Type B pancreatic cell (in vitro differentiated cells): ENCODE measurements at places on chromosomes 2 and 18.

- no peak for DNase-seq
Observed at GRCh38 chr2:27356056-27356381, 545 bp downstream of the GTF3C2 start.

DNA sequence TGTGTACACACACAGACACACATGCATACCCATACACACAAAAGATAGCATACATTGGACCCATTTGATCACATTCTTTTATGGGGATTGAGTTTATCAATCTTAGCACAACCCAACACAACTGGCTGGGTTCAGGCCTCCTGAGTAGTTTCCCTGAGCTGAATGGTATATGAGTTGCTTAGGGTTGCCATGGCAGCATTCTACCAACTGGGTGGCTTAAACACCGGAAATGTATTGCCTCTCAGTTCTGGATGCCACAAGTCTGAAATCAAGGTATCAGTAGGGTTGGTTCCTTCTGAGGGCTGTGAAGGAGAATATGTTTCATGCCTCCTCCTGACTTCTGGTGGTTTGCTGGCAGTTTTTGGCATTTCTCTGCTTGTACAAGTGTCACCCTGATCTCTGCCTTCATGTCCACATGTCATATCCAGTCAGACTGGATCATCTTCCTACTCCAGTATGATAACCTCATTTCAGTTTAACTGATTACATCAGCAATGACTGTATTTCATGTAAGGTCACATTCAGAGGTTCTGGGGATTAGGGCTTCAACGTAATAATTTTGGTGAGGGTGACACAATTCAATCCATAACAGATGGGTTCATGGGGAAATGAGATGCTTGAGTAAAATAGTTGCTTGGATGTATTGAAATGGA lies 212.7 kb downstream of the KCNE4 start:
- DNase-seq: no peak

DNA sequence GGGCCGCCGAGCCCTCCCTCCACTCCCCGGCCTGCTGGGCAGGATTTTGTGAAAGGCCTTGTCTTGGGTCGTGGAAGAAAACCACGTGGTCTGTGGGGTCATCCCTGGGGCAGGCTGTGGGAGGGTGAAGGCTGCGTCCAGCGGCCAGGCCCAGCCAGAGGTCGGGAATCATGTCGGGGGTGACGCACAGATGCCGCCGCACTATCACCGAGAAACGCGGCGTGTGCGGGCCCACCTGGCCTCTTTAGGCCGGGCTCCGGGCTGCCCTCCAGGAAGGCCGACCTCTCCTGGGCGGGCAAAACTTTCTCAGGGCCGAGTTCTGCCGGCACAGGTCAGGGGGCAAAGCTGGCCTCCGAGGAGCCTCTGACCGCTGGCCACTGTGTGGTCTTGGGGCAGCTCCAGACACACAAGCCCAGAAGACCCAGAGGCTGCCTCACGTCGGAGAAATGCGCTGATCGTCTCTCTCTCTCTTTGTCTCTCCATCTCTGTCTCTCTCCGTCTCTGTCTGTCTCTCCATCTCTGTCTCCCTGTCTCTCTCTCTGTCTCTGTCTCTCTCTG lies 28.4 kb downstream of the NFATC1 start:
- no peak for DNase-seq

DNA sequence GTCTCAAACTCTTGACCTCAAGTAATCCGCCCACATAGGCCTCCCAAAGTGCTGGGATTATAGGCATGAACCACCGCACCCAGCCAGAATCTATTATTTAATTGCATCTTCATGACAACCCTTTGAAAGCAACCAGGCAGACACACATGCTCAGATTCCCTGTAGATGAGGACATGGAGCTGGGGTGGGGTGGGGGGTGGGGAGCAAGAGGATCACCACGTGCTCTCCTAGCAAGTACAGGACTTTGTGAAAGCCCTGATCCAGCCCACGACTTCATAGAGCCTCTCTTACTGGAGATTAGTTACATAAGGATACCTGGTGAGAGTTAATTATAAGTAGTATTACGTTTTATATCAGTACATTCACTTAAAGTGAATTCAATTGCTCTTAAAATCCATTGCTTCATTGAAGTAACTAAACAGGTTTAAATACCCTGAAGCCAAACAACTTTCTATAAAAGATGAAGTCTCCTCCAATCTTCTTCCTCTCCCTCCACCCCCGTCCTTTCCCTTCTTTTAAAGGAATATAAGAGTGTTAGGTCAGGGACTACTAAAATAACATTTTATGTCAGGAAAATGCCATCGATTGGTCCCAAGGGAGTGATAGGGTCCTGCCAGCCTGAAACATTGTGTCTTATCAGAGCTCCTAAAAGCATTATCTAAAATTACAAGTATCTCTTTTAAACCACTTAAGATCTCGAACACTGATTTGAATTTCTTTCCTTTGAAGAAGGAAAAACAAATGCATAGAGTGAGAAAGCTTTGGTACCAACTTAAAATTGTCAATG lies 123.9 kb downstream of the EPHA4 start:
- DNase-seq: no peak

- DNase-seq: no peak
Observed at GRCh38 chr2:124804014-124804940, 779.2 kb downstream of the CNTNAP5 start.

DNA sequence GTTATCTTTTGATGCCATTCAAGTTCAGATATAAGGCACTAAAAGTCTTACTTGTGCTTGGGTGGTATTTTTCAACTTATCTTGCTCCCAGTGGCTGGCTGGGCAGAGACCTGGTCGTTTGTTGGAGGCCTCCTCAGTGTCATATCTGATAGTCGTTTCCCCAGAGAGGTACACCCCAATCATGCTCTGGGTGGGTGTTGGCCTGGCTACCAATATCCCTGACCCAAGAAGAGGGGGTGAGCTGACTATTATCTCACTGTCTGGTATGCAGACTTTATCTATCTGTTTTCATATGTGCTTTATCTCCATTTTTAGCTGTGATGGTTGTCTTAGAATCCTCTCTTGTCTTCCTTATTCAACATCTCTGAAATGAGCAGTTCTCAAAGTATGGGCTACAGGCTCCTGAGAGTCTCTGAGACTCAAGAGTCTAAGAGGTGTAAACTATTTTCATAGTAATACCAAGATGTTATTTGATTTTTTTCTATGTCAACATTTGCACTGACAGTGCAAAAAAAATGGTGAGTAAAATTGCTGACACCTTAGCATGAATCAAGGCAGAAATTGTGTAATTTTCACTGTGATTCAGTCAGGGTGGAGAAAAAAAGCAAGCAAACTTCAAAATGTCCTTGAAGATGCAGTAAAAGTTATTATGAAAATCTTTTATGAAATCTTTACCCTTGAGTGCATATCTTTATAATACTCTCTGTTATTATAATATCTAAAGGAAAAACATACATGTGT lies 12.3 kb upstream of the PLEK start:
- DNase-seq: no peak

- no peak for DNase-seq
Observed at GRCh38 chr18:22946217-22946616, 13.1 kb downstream of the RBBP8 start.

- DNase-seq: no peak
Observed at GRCh38 chr2:74372674-74373073, 7.4 kb downstream of the DCTN1 start.

- DNase-seq: no peak
Observed at GRCh38 chr2:71757351-71757750, 304.0 kb downstream of the DYSF start.
